ENCODE measurements at places on chromosomes 1 and 21.
A peak's percentile ranks its signal among the peaks of the same experiment; 100 is the strongest.

DNA sequence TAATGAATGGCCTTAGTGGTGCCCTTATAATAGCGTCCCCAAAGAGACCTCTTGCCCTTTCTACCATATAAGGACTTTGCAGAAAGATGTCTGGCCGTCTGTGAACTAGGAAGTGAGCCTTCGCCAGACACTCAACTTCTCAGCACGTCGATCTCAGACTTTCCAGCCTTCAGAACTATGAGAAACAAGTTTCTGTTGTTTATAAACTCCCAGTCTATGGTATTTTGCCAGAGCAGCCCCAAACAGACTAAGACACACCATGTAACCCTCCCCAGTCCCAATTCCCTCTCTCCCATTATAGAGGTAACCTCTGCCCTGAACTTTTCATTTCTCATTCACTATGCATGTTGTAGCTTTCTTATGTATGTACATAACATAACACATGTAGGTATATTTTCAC is 55.7 kb downstream of the NID1 start:
- no peak for DNase-seq

GRCh38 chr1:16133007-16133961 is 22.6 kb downstream of the EPHA2 start:
- no peak for DNase-seq

- no peak for DNase-seq
Measured at GRCh38 chr1:40478276-40478675, 1.2 kb downstream of the ZFP69 start.

DNA sequence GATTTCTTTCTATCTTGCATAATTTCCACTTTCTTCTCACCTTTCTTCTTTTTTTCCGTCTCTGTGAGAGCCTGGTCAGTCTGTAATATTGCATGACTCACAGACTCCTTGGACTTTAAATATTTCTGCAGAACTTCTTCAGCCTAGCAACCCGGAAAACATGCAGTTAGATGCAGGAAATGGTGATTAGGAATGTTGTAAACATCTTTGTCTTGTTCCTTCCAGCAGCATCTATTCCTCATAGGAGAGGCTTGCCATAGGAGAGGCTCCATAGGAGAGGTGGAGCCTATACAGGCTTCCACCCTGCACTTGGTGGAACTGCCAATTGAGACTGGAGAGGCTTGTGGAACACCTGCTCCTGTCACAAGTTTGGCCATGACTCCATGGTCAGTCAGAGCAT is 10.0 kb downstream of the GBP5 start:
- DNase-seq = no peak

- no peak for DNase-seq
Measured at GRCh38 chr1:30572192-30572591, 151.2 kb downstream of the MATN1 start.

DNA sequence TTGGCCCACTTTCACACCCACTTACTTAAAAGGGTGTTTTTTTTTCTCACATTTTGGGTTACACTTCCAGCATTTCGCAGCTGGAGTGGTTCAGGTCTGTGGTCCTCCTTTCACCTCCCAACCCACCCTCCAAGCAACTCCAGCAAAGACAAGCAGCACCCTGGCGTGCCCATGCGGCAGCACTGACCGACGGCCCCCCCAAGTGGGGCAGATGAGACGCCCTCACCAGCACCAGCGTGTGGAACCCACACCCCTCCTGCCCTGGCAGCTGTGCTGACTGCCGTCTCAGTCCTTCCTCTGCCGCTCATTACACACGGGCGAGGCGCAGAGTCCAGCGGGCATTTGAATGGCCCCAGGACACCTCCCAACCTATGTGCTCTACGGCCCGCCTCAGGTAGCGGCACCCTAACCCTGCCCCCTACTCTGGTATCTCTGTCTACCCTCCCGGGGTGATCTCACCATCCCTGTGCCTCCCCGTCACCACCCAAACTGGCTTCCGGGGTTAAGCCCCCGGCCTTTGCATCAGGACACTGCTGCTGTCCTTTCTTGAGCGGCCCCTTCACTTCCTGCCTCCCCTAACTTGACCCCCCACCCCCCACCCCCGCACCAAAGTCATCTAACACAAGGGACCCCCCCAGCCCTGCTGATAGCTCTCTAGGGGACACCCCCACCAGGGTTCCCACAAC is 10.9 kb downstream of the LSS start:
- no peak for DNase-seq

- no peak for DNase-seq
Measured at GRCh38 chr21:36079010-36079649, 9.3 kb downstream of the CBR1 start.

GRCh38 chr1:172557270-172557669 is 24.3 kb downstream of the SUCO start:
- DNase-seq = no peak

DNA sequence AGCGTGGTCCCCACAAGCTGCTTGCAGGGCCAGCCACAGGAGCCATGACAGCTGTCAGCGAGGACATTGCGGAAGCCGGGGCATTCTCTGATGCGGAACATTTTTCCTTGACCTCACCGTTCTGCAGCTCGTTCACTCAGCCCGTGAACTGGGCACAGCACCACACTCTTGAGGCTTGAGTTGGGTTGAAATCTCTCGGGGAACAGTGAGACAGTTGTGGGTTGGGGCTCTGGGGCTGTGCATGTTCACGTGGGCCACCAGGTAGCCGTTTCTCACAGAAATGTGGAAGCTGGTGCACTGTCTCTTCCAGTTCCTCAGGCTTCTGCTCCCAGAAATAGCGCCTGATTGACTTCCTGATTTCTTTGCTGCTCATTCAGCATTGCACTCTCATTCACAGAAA is 69.8 kb downstream of the SPSB1 start:
- DNase-seq = peak; percentile 59

DNA sequence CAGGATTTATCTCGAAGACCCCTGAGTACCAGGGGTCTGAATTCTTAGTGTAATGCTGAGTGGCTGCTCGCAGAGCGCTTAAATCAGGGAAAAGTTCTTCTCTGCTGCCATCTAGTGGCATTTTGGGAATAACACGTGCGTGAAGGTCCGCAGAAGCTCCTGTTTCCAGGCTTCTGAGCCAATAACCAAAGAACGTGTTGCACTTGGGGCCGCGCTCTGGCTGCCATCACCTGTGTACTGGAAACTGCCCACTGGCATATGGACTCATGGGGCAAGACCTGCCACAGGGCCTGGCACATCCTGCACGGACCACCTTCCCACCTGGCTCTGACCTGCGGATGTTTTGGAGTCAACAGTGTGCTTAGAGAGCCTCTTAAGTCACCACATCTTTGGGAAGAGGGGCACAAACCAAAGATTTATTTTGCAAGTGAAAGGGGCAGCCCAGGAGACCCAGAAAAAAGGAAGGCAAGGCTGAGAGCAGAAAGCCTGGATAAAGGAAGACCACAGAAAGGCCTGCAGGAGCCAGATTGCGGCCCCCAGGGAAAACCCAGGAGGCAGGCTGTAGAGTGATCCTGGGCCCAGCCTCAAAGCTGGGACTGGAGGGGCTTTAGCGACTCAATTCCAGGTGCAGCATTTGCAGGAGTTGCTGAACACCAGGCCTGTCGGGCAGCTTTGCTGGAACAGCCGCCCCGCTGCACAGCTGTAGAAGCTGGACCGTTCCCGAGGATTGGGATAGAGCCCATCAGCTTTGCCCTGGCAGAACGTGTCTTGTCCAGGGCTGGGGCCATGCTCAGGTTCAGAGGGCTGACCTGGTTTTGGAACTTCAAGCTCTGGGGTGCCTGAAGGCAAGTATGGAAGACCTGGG is 13.0 kb downstream of the CHIT1 start:
- peak; percentile 84 for DNase-seq

- no peak for DNase-seq
Measured at GRCh38 chr1:55575571-55576279, 360.6 kb upstream of the USP24 start.

GRCh38 chr1:215543191-215543606 is 23.9 kb upstream of the KCTD3 start:
- no peak for DNase-seq

DNA sequence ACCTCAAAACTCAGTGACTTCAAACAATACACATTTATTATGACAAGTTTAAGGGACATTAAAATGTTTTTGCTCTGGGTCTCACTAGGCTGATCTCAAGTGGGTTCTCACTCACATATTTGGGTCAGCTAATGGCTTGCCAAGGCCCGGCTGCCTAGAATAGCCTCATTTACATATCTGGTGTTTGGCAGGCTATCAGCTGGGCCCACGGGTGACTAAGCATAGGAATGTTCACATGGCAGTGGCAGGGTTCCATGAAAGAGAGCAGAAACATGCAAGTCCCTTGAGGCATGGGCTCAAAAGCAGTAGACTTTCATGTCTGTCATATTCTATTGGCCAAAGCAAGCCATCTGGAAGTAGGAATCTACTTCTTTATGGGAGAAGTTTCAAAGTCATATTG is 492.6 kb downstream of the KCNT2 start:
- DNase-seq = no peak

- DNase-seq = no peak
Measured at GRCh38 chr1:222897527-222898190, 82.8 kb downstream of the DISP1 start.

DNA sequence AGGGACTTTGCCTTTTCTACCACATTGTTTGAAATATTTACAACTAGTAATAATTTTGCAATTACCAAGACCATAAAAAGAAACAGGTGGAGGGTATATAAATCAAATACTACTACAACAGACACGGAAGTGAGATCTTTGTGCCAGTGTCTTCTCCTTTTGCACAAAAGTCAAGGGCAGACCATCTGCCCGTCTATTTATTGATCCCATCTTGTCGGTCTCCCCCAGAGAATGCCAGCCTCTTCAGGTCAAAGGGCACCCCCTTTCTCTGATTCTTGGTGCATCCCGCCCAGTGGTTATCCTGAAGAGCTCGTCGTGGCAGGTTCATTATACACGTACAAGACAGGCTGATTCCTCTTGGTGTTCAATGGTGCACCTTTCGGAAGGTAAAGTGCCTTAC is 4.8 kb upstream of the PDE9A start:
- no peak for DNase-seq

- DNase-seq = no peak
Measured at GRCh38 chr1:2148691-2149090, 45.9 kb downstream of the FAAP20 start.

DNA sequence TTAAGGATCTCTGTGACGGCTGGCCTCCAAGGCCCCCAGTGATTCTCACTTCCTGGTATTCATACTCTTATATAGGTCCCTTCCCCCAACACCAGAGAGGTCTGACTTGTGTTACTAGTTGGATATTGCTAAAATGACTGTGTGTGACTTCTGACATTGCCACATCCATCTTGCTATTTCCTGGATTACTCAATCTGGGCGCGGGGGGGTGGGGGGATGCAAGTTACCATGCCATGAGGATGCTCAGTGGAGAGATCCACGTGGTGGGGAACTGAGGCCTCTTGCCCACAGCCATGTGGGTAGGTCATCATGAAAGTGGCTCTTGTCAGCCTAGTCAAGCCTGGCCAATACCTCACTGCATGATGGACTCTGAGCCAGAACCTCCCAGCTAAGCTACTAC is 117.0 kb downstream of the UBE2U start:
- DNase-seq = no peak

GRCh38 chr1:153944005-153944826 is 2.3 kb downstream of the DENND4B start:
- no peak for DNase-seq

- DNase-seq = peak; percentile 66
Measured at GRCh38 chr1:232578651-232579195, 51.2 kb downstream of the SIPA1L2 start.

DNA sequence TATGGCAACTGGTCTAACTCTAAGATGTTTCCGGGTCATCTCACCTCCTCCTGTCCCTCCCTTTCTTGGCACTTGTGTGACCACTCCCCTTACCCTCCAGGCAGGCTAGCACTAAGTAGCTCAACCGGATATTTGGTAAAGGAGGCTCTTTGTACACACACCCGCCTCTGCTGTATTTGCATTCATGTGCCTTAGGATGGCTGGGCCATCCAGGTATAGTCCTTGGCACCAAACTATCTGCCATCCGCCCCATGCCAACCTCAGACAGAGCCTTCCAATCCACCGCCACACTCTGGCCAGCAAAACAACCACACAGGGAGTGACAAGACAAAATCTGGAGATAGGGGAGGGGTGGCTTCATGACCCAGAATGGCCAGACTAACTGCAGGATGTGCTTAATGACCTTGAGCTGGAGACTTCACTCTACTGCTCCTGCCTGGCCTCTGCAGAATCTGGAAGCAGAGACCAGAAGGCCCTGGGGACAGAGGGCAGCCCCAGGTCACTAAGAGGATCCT is 59.5 kb downstream of the CDK18 start:
- peak; percentile 47 for DNase-seq

GRCh38 chr1:224203243-224204016 is 20.4 kb downstream of the DEGS1 start:
- DNase-seq = no peak

DNA sequence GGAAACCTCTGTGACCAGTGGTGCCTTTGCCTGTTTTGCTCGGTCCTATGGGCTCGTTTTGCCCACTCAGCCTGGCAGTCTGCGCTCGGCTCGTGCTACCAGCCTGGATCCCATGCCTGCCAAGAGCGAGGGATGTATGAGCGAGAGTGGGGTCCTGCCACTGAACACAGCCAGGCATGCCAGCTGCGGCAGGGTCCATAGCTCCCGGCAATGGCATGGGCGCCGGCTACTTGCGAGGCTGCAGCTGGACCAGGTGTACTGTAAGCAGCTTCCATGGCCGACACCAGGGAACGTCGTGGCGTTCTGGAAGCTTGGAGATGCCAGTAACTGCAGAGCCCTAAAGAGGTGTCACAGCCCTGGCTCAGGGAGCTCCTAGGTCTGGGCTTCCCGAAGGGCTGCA is 22.4 kb upstream of the TGFB2 start:
- DNase-seq = no peak

- no peak for DNase-seq
Measured at GRCh38 chr1:48943393-48943792, 166.7 kb upstream of the BEND5 start.

GRCh38 chr1:161061419-161061818 is 8.3 kb downstream of the ARHGAP30 start:
- no peak for DNase-seq

DNA sequence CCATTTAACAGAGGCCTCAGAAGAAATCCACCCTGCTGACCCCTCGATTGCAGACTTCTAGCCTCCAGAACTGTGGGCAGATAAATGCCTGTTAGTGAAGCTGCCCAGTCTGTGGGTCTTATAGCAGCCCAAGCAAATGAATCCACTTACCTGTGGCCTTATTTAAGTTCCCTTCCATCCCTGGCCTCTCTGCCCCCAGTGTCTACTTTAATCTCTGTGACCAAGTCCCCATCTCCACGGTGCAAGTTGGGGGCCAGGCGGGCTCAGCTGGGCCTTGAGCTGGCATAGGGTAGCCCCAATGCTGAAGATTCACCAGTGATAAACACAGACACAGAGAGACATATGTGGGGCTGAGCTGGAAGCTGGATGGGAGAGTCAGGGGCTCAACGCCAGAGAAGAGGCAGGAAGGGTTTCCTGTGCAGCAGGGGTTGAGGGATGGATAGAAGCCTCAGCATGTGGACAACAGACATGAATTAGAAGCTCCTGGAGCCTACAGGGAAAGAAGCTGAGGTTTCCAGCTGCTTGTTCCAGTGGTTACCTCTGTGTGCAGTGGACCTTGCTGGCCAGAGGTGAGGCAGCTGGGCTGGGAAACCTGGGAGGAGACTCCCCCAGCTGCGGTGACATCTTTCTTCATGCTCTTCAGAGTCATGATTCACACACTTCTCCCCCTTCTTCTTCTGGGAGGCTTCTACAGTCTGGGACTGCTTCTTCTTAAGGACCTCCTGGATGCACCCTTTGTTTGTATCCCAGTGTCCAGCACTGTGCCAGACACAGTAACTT is 13.4 kb upstream of the B3GALT5 start:
- no peak for DNase-seq

Data from NCI-H510A treated with DMSO at 0.1 percent for 48 hours (cell line).